PC-3 (cell line): ENCODE measurements at places on chromosomes 2 and 18. TPM values are rescaled to one million over a fixed set of nuclear protein-coding genes. Genes with fewer than 3 reads are reported as not detected.
A peak's percentile ranks its signal among the peaks of the same experiment; 100 is the strongest.

DNA sequence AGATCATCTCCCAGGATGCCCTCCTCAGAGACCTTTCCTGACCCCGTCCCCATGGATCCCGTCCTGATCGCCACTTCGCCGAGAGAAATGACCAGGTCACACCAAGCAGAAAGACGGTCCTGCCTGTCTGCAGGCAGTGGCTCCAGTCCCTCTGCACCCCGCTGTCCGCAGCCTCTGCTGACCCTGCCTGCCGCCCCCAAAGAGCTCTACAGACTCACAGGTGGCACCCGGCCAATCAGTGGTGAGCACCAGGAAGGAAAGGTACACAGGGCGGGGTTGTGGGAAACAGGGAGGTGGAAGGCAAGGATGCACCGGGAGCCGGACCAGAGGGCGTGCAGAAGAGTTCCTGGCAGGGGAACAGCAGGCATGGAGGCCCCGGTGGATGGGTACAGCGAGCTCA lies 94.8 kb downstream of the NDUFA10 start:
- no peak for DNase-seq

RGPD4 gene
- total RNA-seq: not detected in 2 replicates

RAB11FIP5 gene
- 26.6 and 36.9 TPM in 2 replicates for total RNA-seq

DNA sequence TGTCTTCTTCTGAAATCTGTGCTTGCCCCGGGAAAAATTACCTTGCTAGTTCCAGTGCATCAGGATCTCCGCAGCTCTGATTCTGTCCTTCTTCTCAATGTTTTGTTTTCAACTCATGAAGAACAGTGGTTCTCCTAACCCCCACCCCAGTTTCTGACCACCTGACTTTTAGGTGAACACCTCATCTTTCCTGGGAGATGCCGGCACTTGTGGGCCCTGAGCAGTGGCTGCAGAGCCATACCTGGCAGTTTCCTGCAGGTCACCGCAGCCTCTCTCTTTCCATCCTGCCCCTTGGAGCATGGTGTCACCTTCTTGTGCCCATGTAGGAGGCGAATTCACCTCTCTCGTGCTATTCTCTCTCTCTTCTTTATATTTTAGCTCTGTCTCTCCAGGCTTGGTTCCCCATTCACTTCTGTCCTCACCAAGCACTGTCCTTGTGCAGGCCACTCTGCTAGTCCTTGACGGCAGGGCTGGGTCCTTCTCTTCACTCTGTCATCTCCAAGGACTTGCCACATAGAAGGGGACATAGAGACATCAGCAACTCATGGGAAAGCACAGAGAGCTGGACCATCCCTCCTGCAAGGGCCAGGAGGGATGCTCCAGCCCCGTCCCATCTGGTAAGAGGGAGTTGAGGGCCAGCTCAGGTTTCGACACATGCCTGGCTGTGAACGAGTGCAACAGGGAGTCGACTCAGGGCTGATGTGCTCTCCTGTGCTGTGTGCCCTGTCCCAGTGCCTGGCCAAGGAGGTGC lies 59.1 kb downstream of the DDX1 start:
- DNase-seq: no peak

LIPG gene
- 9.1 and 14.8 TPM in 2 replicates for total RNA-seq

STARD6 gene
- not detected in 2 replicates for total RNA-seq

GRCh38 chr2:181858600-181858999 lies 32.9 kb upstream of the ITPRID2 start:
- peak; percentile 7 for DNase-seq

DNA sequence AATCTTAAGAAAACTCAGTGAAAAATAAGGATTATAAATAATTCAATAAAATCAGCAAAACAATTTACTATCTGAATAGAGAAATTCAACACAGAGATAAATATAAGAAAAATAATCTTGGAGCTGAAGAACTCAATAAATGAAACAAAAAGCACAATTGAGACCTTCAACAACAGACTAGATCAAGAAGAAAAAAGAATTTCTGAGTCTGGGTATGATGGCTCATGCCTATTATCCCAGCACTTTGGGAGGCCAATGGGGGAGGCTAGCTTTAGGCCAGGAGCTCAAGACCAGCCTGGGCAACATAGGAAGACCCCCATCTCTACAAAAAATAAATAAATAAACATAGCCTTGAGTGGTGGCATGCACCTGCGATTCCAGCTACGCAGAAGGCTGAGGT lies 1295.7 kb upstream of the NRXN1 start:
- no peak for DNase-seq

GRCh38 chr2:70987386-70987785 lies 7.3 kb downstream of the TEX261 start:
- DNase-seq: no peak
